Thoracic aorta (tissue), 2 donors: ENCODE measurements at places on chromosomes 3 and 15. TPM values are rescaled to one million over a fixed set of nuclear protein-coding genes. Genes with fewer than 3 reads are reported as not detected.

DNA sequence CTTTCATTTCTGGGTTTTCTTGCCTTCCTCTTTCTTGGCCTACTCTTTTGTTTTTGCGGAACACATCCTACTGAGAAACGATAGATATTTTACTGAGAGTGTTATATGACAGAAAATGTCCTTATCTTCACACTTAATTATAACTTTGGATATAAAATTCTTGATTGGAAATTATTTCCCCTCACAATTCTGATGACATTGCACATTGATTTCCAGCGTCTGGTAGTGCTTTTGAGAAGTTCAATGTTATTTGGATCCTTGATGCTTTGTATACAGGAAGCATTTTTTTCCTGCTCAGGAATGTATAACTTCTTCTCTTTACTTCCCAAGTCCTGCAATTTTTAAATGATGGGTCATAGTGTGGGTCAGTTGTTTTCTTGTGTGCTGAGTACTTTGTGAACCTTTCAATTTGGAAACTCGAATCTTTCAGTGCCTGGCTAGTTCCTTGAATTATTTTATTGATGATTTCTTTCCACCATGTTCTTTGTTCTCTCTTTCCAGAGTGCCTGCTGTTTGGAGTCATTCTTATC lies 183.9 kb downstream of the PDCD6IP start:
- H3K4me3 ChIP-seq: no peak overlapping the region
- H3K27me3 ChIP-seq: no peaks in the 10 kb centered on the region
- no peak for DNase-seq
- H3K4me1 ChIP-seq: no peaks in the 10 kb centered on the region
- H3K36me3 ChIP-seq: no peaks in the 10 kb centered on the region

GRCh38 chr3:21778715-21779114 lies 27.7 kb upstream of the ZNF385D start:
- H3K4me1 ChIP-seq: peaks cover 64% of the 10 kb centered on the region
- DNase-seq: no peak
- H3K27me3 ChIP-seq: no peaks in the 10 kb centered on the region
- no peaks in the 10 kb centered on the region for H3K36me3 ChIP-seq

DNA sequence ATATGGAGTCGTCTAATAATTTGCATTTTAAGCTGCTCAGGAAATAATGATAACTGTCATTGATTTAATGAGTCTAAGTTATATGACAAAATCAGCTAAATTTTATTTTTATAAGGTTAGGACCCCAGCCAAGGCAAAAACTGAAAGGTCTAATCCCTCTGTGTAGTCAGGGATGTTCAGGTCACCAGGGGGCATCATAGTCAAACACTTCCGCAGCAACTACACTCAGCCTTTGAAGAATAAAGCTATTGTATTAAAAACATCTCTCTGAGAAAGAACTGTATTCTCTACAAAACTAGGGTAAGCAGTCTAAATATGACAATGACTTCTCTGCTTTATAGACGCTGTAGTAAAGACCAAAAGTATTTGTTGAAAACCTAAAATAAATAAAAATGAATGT lies 15.0 kb downstream of the INTS14 start:
- peaks cover 59% of the 10 kb centered on the region for H3K36me3 ChIP-seq
- no peak overlapping the region for H3K4me3 ChIP-seq
- H3K27ac ChIP-seq: no peak overlapping the region
- DNase-seq: no peak
- no peaks in the 10 kb centered on the region for H3K27me3 ChIP-seq

- no peaks in the 10 kb centered on the region for H3K27me3 ChIP-seq
- H3K4me1 ChIP-seq: peaks cover 5% of the 10 kb centered on the region
- no peaks in the 10 kb centered on the region for H3K36me3 ChIP-seq
- no peak overlapping the region for H3K27ac ChIP-seq
- no peak for DNase-seq
Observed at GRCh38 chr3:128011140-128011539, 41.1 kb upstream of the SEC61A1 start.

DNA sequence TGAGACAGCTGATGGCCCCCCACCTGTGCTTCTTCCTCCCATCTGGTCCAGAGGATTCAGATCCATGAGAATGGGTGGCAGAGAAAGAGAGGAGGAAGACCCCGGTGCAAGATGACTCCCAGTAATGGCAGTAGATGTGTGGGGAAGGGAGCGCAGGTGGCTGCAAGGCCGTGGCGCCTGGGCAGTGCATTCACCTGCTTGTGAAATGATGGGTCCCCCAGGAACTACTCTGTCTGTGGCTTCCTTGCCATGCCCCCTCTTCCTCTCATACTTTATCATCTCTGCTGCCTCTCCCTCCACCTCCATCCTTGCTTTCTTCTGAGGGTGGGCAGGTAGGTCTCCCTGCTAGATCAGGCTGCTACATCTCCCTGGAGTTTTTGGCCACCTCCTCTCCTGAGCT lies 23.3 kb downstream of the ZNF710 start:
- DNase-seq: no peak
- no peak overlapping the region for H3K4me3 ChIP-seq
- H3K36me3 ChIP-seq: no peaks in the 10 kb centered on the region

- DNase-seq: no peak
- H3K36me3 ChIP-seq: no peaks in the 10 kb centered on the region
- peak overlapping the region; percentile 69 for H3K4me3 ChIP-seq
- peaks cover 11% of the 10 kb centered on the region for H3K4me1 ChIP-seq
- no peaks in the 10 kb centered on the region for H3K27me3 ChIP-seq
- H3K27ac ChIP-seq: no peak overlapping the region
Observed at GRCh38 chr3:183178833-183179549, 16.5 kb upstream of the LAMP3 start.

MST1R gene
- 7.7 TPM for total RNA-seq

PCLAF gene
- total RNA-seq: not detected
